Esophagus muscularis mucosa (tissue), 4 donors: ENCODE measurements at places on chromosomes 11 and 22. TPM values are rescaled to one million over a fixed set of nuclear protein-coding genes. Genes with fewer than 3 reads are reported as not detected.

DNA sequence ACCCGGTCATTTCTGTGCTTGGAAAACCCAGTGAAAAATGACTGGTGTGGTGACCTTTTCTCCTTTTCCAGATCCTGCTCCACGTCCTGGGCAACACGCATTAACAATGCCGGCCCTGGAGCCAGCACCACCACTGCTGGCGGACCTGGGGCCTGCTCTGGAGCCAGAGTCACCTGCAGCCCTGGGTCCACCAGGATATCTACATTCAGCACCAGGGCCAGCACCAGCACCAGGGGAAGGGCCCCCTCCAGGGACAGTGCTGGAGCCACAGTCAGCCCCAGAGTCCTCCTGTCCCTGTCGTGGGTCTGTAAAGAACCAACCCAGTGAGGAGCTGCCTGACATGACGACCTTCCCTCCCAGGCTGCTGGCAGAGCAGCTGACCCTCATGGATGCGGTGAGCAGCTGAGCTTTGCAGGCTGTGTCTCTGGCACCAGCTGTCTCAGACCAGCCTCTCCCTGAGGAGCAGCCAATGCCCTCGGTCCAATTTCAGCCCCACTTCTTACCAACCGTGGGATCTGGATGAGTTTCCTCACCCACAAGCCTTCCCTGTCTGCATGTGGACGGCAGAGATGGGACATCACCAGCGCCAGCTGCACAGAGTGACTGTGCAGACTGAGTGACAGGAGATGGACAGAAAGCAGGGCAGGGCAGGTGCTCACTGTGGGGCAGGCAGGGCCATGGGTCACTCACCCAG, 1.9 kb downstream of the RGL4 start:
- no peak for DNase-seq

DNA sequence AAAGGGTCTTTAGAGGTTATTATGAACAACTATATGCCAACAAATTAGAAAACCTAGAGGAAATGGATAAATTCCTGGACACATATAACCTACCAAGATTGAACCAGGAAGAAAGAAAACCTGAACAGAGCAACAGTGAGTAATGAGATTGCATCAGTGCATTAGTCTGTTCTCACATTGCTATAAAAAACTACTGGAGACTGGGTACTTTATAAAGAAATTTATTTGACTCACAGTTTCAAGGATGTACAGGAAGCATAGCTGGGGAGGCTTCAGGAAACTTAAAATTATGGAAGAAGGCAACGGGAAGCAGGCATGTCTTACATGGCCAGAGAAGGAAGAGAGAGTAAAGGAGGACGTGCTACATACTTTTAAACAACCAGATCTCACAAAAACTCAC, 70.8 kb upstream of the GNAZ start:
- DNase-seq: no peak

DNA sequence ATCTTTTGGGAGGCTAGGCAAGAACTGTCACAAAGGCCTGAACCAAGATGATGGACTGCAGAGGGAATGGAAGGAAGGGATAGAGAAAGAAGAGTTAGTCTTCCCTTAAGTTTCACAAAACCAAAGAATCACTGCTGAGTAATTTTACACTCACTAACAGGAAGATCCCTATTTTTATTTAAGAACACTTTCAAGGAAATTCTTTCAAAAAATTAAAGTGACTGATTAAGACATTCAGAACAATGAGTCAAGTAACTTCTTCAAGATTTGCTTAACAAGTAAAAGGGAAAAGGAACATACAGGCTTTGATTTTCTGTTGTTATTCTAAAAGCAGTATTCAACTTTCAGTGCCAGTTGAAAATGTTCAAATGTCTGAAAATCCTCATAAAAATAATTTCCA, 3.1 kb downstream of the PITPNB start:
- no peak for DNase-seq

DNA sequence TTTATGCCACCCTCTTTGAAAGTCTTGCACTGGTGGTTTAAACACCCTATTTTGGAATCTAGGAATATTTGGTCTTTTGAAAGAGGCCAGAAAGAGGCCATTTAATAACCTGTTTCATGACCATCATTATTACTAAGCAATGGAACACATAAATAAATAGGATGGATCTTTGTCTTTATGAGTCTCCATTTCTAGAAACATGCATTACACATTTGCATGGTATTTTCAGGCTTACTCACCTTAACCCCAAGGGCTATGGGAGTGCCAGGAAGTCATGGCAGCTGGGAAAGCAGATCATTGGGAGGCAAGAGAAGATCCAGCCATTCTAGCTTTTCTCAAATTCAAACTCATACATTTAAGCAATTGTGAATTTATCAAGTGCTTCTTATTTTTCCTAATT, 185.8 kb upstream of the POU2AF2 start:
- DNase-seq: no peak

DNA sequence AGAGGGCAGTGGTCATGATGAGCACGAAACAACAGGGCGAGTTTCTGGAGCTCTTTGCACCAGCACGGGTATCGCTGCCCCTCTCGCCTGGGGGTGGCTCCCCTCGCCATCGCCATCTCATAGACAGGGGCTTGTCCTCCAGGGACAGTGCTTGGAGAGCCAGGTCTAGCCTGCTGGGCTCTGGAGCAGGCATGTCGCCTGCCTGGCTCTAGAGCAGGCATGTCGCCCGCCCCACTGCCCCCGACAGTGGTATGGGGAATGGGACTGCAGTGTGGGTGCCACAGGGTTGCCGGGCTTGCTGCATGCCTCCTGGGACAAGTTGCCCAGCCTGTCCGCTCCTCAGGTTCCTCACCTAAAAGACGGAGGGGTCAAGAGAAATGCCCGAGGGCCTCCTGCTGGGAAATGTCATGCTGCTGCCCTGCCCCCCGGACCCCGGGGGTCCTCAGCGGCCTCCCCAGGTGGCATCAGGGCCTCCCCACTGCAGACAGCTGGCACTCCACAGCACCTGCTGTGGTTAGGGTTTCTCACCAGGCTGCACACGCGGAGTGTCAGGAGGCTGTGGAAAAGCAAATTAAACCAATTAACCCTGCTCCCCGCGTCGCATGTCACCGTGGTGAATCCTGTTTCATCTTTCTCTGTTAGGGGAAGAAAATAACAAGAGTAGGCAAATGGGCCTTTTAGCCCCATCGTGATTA, 403.0 kb downstream of the TBC1D22A start:
- DNase-seq: no peak

DNA sequence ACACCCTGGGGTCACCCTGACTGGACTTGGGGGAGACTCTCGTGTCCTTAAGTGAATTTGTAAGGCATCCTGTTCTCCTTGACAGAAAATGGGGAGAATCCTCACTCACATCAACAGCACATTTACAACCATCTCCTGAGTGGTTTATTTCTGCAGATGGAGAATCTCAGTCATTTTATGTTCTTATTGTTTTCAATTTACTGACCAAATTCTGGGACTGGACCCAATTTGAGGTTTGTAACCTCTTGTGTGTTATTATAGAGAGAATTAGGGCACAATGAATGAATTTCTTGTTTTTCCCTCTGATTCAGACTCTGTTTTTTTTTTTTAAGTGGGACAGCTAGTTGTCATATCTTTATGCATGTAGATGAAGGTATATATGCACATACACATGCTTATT, 104.9 kb downstream of the ADAMTS15 start:
- no peak for DNase-seq

DNA sequence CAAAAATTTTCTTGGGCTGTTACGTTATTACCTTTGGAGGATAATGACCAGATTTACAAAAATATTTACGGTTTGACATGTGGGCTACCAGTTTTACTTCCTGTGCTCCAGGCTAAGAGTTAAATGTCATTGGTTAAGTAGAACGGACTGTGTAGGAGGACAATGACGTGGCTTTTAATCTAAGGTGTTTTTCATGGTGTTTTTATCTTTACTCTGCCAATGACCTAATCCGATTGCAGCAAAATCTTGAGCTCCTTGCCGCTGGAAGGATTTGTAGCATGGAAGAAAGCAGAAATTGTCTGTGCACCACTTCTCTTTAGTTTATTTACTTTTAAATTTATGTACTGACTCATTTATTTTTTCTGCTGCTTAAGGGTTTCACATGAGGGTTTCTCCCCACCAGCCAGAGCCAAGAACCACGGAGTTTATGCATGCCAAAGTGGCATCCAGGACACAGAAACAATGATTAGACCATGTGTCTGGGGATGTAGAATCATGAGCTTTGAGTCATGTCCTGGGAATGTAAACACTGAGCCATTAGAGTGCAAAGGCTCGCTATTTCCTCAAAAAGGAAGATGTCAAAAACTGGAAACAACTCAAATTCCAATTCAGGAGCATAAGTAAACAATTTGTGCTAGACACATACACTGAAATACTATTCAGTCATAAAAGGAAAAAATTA, 1.9 kb upstream of the CARD16 start:
- DNase-seq: no peak

The OR51B5 gene
- not detected for total RNA-seq

The CAPN1 gene
- 246 TPM for total RNA-seq

The MS4A8 gene
- total RNA-seq: not detected

The LMNTD2 gene
- 3.1 TPM for total RNA-seq

The SMC1B gene
- total RNA-seq: not detected

The C11orf97 gene
- total RNA-seq: not detected
